ENCODE measurements at places on chromosomes 16 and 17.
A peak's percentile ranks its signal among the peaks of the same experiment; 100 is the strongest.

GRCh38 chr16:79885320-79885719, 284.8 kb upstream of the MAF start:
- no peak for DNase-seq

DNA sequence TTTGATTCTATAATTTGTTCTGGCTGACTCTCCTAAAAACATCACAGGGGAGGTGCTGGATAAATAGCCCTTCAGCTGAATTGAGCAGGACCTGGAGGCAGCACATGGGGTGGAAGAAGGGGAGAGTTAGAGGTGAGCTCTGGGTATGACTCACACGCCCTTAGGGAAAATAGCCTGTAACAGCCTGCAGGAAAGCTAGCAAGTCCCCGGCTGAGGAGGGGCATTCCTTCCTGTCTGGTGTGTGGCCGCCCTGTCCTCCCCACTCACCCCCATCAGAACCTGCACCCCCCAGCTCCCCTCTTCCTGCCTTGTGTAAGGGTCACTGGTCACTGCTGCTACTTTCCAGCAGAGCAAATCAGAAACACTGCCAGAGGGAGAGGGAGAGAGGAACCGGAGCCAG, 187.4 kb downstream of the C16orf95 start:
- peak; percentile 81 for DNase-seq

DNA sequence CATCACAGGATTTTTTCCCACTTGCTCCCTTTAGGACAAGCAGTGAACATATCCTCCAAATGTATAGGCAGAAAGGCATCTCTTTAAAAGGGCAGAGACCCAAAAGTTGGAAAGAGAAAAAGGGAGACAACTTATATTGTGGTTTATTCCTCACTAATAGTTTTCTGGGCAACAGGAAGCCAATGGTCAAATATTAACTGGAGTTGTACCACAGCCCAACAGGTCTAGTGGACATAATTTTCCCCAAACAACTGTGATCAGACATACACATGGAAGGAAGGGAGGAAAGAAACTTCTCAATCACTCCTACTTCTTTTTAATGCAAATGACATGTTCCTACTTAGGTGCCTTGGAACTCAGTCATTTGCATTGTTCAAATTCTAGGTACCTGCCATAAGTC, 78.4 kb downstream of the SOX9 start:
- DNase-seq = no peak

GRCh38 chr16:79415983-79416640, 184.4 kb downstream of the MAF start:
- DNase-seq = no peak

DNA sequence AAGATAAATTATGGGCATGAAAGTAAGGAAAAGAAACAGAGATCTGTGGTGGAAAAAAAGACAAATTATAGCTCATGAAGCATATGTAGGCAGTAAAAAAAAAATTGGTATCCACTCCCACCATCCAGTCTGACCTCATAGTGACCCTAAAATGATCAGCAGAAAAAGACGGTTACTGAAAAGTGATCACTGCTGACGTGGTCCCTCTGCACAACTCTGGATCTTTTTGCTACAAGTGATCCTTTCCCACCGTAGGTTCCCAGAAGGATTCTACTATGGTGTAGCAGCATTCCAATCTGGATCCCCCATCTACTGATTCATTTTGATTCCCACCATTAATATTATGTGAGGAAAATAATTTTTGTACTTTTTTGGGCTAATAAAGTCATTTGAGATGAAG, 10.9 kb upstream of the CHST6 start:
- DNase-seq = no peak

DNA sequence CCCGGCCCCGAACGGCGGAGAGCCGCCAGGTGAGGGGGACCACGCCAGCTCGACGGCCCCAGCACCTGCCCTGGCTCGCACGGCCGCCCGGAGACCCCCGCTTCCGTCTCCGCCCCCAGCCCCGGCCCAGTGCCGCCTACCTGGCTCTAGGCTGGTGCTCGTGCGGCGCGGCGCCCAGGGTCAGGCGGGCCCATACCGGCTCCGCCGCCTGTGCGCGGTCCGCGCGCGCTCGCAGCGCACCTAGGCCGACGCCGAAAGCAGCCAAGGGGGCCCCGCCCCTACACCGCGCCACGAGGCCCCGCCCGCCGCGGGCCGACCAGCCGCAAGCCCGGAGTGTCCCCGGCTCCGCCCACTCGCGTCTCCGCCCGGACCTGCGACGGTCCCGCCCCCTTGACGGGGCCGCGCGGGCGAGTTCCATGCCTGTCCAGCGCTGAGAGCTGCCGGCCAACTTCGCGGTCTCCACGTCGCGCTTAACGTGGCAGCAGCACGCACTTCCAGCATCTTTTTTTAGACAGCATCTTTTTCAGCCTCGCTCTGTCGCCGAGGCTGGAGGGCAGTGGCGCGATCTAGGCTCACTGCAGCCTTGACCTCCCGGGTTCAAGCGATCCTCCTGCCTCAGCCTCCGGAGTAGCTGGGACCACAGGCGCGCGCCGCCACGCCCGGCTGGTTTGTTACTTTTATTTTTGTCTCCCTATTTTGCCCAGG, at the start of gene SLC25A39:
Gene SLC25A39, minus strand, starts transcription at position 253 of the 705 bp plus-strand sequence. CDS start 1,261 bp downstream, outside the sequence.
- peak; percentile 95 for DNase-seq

DNA sequence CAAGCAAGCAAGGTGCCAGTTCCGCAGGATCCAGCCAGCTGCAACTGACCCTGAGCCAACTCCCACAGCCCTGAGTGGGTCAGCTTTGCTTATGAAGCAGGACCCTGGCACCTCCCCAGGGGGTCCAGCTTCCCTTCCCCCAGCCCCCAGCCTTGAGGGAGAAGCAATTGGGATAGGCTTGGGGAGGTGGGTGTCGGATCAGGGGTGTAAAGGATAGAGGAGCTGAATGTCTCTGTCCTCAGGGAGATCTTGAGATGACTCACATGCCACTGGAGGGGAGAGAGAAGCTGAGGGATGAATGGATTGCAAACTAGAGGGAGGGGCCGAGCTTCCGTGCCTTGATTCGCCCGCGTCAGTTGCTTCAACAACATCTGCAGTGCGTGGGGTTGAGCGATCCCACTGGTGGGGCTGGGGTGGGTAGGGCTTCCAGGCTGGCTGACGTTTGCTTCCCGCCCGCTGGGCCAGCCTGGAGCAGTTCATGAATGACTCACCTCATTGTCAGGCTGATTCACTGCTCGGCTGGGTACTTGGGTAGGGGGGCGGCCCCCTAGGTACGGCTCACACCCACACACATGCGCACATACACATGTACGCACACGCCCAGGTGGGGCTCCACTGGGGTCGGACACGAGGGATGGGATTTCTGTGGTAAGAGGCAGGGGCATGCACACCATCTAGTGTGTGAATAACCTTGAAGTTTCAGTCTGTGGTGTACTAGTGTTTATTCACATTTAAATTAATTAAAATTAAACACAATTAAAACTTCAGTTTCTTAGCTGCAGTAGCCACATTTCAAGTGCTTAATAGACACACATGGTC, 3.6 kb upstream of the HROB start:
- DNase-seq = peak; percentile 99

DNA sequence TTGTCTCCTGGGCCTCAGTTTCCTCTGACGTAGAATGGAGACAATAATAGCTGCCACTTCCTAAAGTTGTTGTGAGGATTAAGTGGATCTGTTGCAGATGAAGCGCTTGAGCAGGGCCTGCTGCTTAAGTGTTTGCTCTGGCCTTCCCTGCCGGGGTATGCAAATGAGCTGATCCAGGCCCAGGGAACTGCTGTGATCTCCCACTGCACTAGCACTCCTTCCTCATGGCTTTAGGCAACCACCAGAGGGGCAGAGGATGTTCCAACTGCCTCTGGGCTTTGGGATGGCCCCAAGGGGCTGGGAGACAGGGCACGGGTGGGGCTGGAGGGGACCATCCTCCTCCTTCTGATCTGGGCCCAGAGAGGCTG, 6.2 kb downstream of the SBK1 start:
- DNase-seq = no peak

GRCh38 chr16:46898006-46898405, 13.8 kb downstream of the GPT2 start:
- no peak for DNase-seq

- no peak for DNase-seq
Observed at GRCh38 chr16:10708969-10709368, 14.2 kb upstream of the TEKT5 start.

DNA sequence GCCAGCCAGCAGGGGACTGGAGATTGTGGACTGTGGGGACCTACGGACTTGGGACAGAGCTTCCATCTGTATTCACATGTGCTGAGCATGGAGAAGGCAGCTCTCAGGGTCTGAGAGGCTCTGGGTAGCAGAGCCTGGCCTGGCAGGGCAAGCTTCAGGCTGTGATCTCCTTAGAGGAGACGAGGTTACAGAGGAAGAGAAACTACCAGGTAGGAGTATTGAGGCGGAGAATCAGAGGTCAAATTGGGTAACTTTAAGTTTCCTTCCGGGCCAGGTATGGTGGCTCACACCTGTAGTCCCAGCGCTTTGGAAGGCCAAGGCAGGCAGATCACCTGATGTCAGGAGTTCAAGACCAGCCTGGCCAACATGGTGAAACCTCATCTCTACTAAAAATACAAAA, 8.8 kb downstream of the CTNS start:
- DNase-seq = no peak

GRCh38 chr16:15993946-15994665, 44.7 kb downstream of the ABCC1 start:
- DNase-seq = no peak

- no peak for DNase-seq
Observed at GRCh38 chr17:82089723-82090548, 8.1 kb downstream of the FASN start.

- no peak for DNase-seq
Observed at GRCh38 chr16:64307431-64307830, 814.4 kb downstream of the CDH11 start.

- no peak for DNase-seq
Observed at GRCh38 chr16:6453742-6454141, 878.9 kb upstream of the RBFOX1 start.

GRCh38 chr16:29892458-29892813, 6.9 kb downstream of the SEZ6L2 start:
- no peak for DNase-seq

- peak; percentile 83 for DNase-seq
Observed at GRCh38 chr17:42698736-42699414, 16.5 kb downstream of the CNTNAP1 start.

DNA sequence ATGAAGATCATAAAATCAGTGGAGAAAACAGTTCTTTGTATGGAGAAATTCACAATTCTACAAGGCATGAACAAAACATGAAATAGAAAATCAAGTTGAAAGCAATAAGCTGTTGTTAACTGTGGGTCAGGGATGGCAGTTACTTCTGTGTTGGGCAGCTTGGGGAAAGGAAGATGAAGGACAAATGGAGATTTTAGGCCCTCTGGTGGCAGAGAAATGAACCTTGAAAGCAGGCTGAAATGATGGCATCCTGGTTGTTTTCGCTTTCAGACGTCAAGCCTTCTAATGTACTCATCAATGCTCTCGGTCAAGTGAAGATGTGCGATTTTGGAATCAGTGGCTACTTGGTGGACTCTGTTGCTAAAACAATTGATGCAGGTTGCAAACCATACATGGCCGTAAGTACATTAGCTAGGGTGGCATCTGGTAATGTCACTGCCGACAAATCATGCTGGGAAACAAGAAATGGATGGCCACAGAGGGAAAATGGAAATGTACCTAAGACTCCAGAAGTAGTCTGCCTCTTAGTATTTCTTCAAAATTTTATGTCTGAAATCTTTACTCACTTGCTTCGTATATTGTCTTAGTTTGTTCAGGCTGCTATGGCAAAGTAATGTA, 108.9 kb downstream of the MAP2K6 start:
- peak; percentile 56 for DNase-seq

GRCh38 chr17:33756021-33756420, 462.9 kb upstream of the ASIC2 start:
- no peak for DNase-seq

DNA sequence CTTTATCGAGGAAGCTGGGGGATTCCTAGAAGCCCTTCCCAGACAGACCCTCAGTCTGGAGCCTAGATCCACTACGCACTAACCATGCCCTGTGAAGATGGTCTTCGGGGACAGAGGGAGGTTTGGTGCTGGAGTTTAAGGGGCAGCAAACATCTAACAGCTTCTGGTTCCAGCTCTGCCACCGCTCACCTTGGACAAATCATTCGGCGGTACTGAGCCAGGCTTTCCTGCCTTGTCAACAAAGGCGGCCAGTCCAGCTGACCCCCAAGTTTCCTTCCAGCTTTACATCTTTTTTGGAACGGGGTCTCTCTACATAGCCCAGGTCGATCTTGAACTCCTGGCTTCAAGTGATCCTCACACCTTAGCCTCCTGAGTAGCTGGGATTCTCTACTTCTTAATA, 369 bp upstream of the GJD3 start:
- no peak for DNase-seq

GRCh38 chr17:13384626-13385025, 217.1 kb downstream of the HS3ST3A1 start:
- no peak for DNase-seq

GRCh38 chr16:9340526-9341256, 249.2 kb downstream of the HAPSTR1 start:
- DNase-seq = no peak

- no peak for DNase-seq
Observed at GRCh38 chr17:16911141-16911937, 60.6 kb downstream of the TNFRSF13B start.

- no peak for DNase-seq
Observed at GRCh38 chr17:17484451-17484899, 7.7 kb downstream of the MED9 start.

- DNase-seq = no peak
Observed at GRCh38 chr16:54821731-54822130, 108.9 kb upstream of the IRX5 start.

All from HTR-8/SVneo (cell line).